ENCODE measurements at places on chromosomes 4 and X.

DNA sequence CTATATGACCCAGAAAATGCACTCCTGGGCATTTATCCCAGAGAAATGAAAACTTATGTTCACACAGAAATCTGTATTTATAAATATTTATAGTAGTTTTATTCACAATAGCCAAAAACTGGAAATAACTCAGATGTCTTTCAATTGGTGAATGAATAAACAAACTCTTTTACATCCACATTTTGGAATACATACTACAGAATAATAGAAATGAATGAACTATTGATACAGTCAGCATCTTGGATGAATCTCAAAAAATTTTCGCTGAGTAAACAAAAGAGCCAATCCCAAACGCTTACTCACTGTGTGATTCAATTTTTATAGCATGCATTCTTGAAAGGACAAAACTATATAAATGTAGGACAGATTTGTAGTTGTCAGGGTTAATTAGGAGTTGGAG lies 75.1 kb upstream of the HTR2C start:
- no peak for DNase-seq

DNA sequence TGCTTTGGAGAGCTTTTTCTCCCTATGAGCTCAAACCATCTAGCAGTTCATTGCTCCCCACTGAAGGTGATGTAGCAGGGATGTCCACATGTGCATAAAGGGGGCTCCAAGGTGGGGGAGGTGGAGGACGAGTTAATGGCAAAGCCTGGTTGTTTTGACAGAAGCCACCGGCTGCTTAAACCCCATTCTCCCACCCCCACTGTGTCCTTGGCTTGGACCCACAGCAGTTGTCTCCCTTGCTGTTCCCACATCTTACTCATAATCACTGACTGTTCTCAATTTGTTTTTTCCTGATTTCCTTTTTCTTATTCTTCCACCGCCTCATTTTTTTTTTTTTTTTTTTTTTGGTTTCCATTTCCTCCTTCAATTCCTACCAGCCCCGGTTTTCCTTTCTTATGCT lies 72.7 kb downstream of the GEMIN8 start:
- no peak for DNase-seq

DNA sequence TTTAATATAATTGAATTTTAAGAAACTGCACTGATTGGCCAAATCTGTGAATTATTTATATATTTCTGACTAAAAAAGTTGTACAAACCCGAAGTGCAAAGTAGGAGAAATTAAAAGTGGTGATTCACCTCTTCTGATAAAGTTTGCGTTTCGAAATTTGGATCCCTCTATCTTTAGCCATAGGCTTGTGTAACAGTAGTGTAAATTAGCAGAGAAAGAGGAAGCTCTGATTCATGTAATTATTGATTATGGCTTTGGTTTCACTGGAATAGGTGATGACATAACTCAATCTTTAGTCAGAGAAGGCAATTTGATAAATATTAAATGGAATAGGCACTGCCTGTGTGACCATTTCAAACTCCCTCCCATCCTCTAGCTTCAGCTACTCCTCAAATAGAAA lies 717.8 kb upstream of the PCDH7 start:
- no peak for DNase-seq

DNA sequence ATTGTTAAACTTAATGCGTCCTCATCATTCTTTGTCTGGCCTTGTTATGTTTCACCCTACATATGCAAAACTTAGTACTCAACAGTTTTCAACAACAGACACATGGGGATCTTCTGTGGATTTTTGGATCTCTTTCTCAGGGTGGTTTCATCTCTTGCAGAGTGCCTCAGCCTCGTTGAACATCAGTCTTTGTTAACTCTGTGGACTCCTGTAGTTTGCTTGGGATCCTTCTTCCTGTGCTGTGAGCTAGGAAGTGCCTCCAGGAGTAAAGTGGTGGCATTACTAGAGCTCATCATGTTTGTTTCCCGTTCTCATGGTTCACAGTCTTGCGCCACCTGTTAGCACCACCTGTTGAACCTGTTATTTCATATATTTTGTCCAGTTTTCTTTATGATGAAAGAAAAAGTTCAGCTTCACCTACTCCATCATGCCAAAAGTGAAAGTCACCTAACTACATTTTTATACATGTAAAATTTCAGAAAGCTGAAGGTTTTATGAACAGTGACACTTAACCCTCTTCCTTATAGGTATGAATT lies 27.5 kb upstream of the NDUFC1 start:
- DNase-seq = no peak

DNA sequence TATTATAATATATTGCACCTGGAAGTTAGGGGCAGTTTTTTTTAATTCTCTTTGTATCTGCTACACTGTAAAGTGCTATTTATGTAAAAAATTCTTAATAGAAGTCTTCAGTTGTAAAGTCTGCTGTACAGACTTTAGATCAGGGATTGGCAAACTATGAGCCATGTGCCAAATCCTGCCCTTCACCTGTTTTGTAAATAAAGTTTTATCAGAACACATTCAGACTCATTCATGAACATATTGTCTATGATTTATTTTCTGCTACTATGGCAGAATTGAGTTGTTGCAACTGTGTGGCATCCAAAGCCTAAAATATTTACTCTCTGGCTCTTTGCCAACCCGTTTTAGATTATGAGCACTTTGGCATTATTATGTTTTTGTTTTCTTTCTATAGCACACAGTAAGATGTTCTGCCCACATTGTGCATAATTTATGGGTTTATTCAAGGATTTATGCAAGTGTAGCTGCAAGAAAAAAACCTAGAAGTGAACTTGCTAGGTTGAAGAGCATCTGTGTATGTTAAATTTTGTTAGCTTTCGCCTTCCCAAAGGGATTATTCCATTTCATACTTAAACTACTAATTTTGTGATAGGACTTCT lies 56.9 kb downstream of the CLCN3 start:
- DNase-seq = no peak
